ENCODE measurements at places on chromosomes 12 and 14.

DNA sequence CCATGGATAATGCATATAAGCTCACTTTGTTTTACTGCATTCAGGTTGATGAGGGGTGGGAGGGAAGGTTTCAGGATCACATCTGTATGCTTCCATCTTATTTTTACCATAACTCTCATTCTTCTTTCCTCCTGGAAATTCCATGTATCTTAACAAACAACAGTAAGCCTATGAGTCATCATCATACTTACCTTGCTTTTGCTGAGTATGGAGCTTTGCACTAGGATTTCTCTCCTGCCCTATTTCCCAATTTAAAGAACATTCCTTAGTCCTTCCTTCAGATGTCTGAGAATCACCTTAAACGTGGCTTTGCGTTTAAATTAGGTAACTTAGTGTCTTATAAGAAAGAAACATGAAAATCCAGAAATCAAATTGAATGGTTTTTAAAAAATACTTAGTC lies 1.6 kb upstream of the CLEC14A start:
- no peak for DNase-seq

- DNase-seq: no peak
Observed at GRCh38 chr12:57759360-57759980, 4.6 kb downstream of the MARCHF9 start.

DNA sequence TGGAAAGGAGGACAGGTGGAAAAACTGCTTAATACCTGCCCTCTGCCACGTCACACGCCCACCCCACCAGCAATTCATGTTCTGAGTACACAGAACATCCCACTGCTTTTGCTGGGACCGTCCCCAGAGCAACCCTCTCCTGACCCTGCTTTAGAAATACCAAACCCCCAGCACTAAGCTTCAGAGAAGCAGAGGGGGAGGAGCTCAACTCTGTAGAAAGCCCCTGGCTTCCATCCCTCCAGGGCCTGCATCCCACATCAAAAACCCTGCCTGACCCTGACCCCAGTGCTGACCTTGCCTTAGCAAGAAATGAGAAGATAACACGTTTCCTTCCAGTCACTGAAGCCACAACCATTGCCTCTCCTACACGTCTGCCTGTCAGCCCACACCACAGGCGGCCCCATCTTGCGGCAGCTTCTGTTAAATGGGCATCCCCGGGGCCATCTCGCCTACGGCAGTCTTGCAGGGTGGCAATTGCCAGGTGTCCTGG lies 19.7 kb downstream of the VDR start:
- no peak for DNase-seq

DNA sequence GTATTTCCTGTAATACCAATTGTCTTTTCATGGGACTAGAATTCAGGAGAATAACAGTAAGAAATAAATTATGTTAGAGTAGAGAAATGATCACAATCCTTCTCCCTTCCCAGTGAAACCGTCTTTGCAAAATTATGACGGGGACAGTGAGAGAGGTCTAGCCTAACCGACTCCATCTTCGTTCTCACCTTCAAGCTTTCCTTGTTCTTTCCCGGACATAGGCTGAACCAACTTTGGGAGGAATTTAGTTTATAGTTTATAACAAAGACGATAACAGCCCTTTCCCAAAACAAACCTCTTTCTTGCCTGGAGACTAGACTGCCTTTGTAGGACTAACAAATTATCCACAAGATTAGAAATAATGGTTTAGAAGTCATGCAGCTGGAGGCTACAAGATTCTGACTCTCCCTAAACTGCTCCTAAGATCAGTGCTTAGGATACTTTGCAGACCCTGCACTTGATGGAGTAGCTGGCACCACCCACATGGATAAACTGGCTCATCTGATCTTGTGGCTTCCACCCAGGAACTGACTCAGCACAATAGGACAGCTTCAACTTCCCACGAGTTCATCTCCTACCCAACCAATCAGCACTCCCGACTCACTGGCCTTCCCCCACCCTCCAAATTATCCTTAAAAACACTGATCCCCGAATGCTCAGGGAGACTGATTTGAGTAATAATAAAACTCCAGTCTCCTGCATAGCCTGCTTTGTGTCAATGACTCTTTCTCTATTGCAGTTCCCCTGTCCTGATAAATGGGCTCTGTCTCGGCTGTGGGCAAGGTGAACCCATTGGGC lies 521.2 kb upstream of the TBX3 start:
- DNase-seq: no peak

DNA sequence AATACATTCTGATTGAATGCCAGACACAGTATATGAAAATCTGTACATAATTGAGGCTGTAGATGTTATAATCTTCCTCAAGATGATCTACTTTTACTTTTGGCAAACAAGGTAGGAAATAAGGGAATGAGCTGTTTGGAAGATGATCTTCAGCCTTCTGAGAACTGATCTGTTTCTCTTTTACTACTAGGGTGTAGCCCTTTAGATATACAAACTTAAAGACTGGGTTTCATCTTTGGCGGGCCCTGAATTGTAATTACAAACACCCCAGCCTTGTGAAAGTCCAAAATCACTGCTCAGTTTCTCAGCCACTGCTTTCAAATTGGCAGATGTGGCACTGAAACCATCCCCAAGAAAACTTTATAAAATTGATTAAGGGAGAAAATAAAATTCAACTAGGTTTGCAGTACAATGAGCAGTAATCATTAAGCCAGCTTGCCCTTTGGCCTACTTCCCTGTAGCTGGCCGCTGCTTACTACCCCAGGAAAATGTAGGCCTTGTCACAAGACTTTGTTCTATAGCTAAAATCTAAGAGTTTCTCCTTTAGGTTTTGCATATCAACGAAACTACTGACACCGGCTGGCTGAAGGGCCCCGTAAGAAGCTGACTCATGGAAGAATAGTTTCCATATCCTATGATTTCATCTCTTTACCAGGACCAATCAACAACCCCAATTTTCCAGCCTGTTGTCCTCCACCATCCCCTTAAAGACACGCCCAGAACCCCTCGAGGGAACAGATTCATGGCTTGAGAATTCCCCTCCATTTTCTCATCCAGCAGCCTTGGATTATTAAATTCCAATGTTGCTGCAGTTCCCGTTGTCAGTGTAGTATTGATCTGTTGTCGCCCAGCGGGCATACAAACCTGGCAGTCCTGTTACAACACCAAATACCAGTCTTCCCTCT lies 210.8 kb downstream of the PCNX1 start:
- DNase-seq: no peak

- DNase-seq: no peak
Observed at GRCh38 chr12:89729946-89730459, 21.4 kb upstream of the ATP2B1 start.

DNA sequence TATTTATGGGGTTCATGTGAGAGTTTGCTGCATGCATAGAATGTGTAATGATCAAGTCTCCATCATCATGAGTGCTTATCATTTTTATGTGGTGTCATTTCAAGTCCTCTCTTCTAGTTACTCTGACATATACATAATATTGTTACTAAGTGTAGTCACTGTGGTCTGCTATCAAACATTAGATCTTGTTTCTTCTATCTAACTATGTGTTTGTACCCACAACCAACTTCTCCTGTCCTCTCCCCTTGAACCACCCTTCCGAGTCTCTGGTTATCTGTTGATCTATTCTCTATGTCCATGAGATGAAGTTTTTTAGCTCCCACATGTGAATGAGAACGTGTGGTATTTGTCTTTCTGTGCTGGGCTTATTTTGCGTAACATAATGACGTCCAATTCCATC lies 107.7 kb downstream of the RAD51B start:
- DNase-seq: no peak

DNA sequence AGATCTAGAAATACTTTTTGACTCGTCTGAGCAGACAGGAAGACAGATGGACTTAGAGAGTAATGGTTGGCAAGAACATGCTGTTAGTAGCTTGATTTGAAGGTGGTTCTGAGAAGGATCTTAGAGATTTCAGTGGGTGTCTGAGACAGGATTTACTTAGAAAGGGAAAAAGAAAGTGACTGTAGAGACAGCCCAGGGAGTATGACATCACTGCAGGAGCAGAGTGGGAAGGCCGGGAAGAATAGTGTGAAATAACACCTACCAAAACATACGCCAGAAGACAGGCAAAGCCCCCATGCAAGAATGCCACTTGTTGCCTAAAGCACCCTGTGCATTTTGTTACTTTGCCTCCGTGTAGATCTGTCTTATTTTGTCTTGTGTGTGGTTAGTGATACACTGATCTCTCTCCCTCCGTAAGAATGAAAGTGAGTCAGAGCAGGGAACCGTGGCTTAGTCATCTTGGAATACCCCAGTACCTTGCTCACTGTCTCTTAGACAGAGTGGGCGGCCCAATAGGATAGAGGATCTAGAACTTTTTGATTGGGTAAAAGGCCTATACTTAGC lies 161.3 kb upstream of the IFNG-AS1 start:
- no peak for DNase-seq

DNA sequence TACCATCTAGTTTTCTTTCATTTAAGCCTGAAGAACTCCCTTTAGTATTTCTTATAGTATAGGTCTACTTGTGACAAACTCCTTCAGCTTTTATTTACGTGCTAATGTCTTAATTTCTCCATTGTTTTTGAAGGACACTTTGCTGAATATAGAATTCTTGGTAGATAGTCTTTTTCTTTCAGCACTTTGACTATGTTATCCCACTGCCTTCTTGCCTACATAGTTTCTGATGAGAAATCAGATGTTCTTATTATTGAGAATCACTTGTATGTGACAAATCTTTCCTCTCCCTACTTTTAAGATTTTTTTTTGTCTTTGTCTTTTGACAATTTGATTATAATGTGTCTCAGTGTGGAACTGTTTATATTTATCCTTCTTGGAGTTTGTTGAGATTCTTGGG lies 5.1 kb upstream of the MIS18BP1 start:
- no peak for DNase-seq

DNA sequence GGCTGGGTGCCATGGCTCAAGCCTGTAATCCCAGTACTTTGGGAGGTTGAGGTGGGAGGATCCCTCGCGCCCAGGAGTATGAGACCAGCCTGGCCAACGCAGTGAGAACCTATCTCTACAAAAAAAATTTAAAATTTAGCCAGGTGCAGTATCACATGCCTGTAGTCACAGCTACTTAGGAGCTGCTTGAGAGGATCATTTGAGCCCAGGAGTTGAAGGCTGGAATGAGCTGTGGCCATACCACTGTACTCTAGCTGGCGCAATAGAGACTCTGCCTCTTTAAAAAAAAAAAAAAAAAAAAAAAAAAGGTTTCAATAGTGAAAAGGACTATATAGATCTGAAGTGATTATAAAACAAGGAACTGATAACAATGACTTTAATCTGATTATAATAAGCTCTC lies 13.5 kb downstream of the PSMA3 start:
- no peak for DNase-seq
